Urinary bladder (tissue), 4 donors: ENCODE measurements at places on chromosomes 2 and 18. TPM values are rescaled to one million over a fixed set of nuclear protein-coding genes. Genes with fewer than 3 reads are reported as not detected.

GRCh38 chr18:59052965-59053820, 86.5 kb upstream of the SEC11C start:
- DNase-seq = no peak

- DNase-seq = no peak
These were observed 12.6 kb downstream of the LDLRAD4 start for GRCh38 chr18:13231151-13231550.

GRCh38 chr18:74609535-74609934, 11.9 kb downstream of the ZNF407 start:
- DNase-seq = no peak

DNA sequence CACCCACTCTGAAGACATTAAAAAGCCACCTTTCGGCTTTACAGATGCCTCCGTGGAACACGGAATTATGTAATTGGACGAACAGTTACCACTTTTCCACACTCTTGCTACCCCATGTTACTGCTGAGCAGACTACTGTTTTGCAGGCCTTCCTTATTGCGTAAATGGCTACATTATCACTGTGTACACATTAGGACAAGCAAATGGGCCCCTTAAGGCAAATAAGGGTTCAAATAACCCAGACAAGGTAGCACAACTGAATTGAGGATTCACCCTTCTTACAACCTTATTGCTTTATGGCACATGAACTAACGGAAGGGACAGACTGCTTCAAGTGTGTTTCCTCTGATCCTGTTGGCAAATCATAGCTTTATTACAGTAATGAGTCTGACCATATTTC, 832.2 kb upstream of the FANCL start:
- no peak for DNase-seq

GRCh38 chr2:37740164-37740739, 68.8 kb upstream of the CDC42EP3 start:
- DNase-seq = no peak

GRCh38 chr2:31893094-31893493, 117.7 kb downstream of the MEMO1 start:
- DNase-seq = no peak

DNA sequence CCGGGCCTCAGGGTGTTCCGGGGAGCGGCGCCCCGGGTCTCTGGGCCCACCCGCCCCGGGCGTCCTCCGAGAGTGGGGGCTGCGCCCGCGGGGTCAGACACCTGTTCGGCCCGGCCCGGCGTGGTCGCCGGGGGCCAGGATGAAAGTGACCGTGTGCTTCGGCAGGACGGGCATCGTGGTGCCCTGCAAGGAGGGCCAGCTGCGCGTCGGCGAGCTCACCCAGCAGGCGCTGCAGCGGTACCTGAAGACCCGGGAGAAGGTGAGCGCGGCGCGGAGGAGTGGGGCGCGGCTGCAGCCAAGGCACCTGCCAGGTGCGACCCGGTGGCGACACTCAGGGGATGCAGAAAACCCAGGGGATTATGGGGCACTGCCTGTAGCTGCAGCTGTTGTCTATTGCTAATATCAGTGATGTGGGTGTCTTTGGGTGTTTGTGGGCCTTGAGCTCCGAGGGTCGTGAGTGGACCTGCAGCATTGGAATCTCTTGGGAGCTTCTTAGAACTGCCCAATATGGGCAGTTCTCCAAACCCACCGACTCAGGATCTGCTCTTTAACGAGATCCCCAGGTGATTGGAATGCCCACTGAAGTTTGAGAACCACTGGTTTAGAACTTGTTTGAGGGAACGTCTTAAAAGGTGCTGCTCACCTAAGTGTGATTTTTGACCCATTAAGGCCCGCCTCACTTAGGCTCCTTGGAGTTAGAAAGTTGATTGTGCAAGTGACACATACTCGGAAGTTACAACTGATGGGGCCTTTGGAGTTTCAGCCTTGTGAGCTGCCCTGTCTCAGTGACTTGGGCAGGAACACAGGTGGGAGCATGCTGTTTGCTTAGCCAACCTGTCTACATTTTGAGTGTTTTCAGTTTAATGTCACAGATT, 823 bp downstream of the PARD3B start:
- DNase-seq = no peak

GRCh38 chr2:141399270-141399669, 731.5 kb downstream of the LRP1B start:
- no peak for DNase-seq

GRCh38 chr18:2992995-2993877, 19.7 kb downstream of the LPIN2 start:
- no peak for DNase-seq

DNA sequence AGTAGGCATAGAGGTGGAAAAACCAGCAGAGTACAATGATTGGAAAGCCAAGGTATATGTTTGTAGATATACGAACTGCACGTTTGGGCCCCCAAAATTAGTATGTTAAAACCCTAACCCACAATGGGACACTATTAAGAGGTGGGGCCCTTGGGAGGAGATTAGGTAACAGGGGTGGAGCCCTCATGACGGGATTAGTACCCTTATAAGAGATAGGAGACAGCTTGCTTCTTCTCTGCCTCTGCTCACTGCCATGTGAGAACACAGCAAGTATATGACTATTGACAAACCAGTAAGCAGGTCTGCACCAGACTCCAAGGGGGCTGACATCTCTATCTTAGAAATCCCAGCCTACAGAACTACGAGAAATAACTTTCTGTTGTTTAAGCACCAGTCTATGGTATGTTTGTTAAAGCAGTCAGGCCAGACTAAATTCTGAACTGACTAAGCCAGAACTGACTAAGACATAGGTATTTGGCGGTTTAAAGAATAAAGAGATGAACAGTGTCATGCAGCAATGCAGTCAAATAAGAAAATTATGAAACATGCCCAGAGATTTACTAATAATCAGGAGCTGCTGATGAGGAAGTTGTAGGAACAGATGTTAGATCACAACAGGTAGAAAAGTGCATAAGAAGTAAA, 182.9 kb downstream of the DYM start:
- DNase-seq = no peak

GRCh38 chr2:182870227-182870626, 3.8 kb upstream of the FRZB start:
- no peak for DNase-seq

DNA sequence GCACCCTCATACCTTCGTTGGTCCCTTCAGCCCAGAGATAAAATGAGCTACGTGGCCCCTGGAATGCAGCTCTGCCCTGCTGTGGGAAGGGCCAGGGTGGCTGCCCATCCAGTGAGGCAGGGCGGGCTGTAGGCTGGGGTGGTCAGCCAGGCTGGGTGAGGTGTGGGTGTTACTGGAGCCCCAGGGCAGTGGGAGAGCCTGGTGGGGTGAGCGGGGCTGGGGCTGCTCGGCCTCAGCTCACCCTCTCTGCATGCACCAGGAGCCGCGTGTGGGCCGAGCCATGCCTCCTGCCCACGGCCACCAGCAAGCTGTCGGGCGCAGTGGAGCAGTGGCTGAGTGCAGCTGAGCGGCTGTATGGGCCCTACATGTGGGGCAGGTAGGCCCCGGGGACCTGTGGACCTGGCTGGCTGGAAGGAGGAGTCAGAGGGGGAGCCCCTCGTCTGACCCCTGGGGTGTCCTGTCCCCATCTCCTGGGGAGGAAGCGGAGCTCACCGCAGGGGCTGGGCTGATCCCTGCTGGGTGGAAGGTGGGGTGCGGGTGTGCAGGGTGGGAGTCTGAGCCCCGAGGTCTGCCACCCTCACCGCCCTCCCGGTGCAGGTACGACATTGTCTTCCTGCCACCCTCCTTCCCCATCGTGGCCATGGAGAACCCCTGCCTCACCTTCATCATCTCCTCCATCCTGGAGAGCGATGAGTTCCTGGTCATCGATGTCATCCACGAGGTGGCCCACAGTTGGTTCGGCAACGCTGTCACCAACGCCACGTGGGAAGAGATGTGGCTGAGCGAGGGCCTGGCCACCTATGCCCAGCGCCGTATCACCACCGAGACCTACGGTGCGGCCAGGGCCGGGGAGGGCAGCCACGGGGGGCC, 5.5 kb downstream of the RNPEPL1 start:
- no peak for DNase-seq

DNA sequence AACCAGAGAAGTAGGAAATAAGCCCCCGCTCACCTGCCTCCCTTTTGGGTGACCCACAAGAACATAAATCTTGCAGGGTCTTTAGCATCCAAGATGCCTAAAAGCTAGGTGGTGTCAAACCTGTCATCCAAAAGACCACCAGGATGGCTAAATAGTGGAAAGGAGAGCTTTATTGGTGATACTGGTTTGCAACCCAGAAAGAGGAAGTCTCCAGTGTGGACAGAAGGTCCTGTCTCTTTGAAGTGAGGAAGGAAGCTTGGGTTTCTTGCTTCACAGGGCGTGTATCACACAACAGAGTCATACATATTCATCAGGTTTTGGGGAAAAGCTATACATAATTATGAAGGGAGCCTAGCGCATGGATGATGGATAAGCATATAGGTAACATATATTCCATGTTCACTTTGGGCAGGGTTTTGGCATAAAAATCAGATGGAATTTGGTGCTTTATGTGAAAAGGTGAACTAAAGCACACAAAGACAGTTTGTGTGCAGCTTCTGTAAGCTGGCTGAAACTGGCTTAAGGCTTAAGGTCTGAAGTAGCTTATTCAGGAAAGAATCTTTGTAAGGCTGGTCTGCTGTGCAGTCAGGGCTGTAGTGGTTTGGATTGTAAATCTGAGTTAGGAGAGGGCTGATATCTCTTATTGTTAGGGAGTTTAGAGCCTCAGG, 102.2 kb upstream of the MSH2 start:
- no peak for DNase-seq

DNA sequence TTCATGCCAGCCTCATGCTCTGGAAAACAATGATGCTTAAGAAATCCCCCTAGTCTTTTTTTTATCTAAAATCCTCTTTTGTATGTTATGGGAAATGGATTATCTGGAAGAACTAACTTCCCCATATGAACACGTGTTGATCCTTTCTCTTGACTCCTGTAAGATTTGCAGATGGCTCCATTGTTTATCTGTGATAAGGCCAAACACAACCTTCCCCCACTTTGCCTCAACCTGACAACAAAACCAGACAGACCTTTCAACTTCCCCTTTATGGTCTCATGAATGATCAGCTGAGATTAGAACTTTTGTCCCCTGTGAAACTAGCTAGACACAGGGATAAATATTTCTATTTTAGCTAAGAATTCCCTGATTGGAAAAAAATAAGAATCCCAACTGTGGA, 828.0 kb upstream of the CDH2 start:
- no peak for DNase-seq

DNA sequence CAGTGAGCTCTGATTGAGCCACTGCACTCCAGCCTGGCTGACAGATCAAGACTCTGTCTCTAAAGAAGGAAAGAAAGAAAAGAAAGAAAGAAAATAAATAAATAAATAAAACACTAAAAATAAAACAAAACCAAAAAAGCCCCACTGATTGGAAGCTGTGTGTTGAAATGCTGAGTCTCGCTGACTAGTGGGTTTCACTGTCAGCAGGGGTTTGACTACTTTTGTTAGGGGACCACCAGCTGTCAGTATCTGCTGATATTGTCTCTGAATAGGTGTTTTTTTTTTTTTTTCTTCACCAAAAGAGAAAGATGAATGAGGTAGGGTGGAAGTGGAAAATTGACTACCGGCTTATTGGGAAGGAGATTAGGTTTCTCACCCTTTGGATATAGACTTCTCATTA, 12.8 kb upstream of the ACTR2 start:
- no peak for DNase-seq

- DNase-seq = no peak
These were observed 99.5 kb downstream of the DCC start for GRCh38 chr18:52439457-52439856.

DNA sequence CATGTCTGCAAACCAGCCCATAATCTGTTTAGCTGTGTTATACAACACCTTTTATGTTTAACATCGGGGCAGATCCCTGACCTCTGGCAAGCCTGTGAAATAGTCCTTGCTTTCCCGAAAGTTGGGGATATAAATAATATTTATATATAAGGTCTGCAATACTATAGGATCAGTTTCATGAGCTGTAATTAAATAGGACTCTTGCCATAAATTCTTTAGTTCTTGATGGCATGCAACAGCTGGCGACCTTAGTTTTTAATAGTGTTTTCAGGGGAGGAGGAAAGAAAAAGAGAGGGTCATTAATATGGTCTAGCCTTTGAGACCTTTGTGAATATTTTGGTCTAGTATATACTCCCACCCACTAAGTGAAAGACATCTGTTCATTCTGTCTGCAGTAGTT, 166.5 kb downstream of the MTX2 start:
- no peak for DNase-seq

DNA sequence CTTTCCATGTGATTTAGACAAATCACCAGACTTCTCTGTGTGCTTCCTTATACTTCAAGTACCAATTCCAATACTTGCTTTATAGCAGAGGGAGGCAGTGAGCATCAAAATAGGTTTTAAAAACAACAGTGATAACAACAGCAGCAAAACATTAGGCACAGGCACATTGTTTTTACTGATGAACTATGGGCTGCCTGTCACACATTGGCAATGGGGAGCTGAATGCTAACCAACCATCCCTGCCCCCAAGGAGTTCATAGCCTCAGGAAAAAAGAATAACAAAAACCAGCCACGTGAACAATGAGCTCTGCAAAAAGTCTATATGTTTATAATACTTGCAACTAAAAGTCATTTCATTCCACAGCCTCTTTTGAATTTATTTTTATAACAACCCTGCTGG, 287.9 kb upstream of the TRIB2 start:
- no peak for DNase-seq

Gene CRYBA2
- polyA plus RNA-seq = not detected

Gene VAMP5
- polyA plus RNA-seq = 157 TPM

Gene ALPP
- polyA plus RNA-seq = not detected

Gene C2orf80
- polyA plus RNA-seq = not detected

Gene CPS1
- polyA plus RNA-seq = 0.98 TPM

Gene STON1
- 57.0 TPM for polyA plus RNA-seq

Gene LYG2
- polyA plus RNA-seq = not detected

Gene GKN2
- not detected for polyA plus RNA-seq

Gene WDR35
- 7.3 TPM for polyA plus RNA-seq
